ENCODE measurements at places on chromosomes 11 and 22. TPM values are rescaled to one million over a fixed set of nuclear protein-coding genes. Genes with fewer than 3 reads are reported as not detected.

Gene SYNGR1
- 1.0 TPM for total RNA-seq

Gene ALDH3B2
- total RNA-seq = not detected

Gene BID
- 45.3 TPM for total RNA-seq

Gene APOL1
- total RNA-seq = 29.5 TPM
